Right renal pelvis (tissue), 4 donors: ENCODE measurements at places on chromosomes 6 and 20. TPM values are rescaled to one million over a fixed set of nuclear protein-coding genes. Genes with fewer than 3 reads are reported as not detected.

GRCh38 chr6:18117136-18117535 lies 5.3 kb downstream of the NHLRC1 start:
- DNase-seq: no peak

- DNase-seq: no peak
Measured at GRCh38 chr6:7200598-7201443, 93.1 kb downstream of the RREB1 start.

- DNase-seq: no peak
Measured at GRCh38 chr6:139728876-139729427, 354.5 kb upstream of the CITED2 start.

Gene RFX6
- 0.08 TPM for polyA plus RNA-seq

Gene OGFR
- polyA plus RNA-seq: 36.0 TPM
